ENCODE measurements at places on chromosomes 7 and 10.

DNA sequence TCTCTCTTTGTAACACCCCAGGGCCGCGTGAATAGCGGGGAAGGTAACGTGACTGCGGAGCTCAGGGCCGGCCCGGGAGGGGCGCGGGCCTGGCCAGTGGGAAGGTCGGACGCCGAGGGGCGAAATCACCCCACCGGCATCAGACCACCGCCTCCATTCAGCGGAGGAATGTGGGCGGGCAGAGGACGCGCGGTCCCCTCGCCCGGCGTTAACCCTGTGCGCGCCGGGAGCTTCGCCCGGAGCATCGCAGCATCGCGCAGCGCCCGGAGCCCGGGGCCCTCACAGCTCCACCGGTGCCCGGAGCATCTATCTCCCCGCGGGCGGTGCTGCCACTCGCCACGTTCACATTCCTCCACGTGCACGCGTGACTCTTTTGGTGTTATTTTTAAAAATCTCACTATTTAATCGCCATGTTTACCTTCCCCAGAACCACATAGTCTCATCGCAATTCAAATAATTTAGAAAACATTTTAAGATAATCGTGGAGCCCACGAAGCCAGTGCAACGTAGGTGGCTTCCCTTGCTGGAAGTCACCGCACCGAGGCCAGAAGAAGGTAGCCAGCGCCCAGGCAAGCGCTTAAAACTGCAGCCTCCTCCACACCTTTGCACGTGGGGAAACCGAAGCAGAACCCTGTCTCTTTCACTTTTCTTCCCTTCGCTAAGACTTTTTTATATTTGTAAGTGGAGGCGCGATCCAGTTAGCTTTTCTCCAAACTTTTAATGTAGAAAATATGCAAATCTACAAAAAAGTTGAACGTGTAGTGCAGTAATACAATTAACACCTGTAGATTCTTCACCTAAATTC lies 21.8 kb downstream of the FGFBP3 start:
- H3K4me1 ChIP-seq: peaks cover 11% of the 10 kb centered on the region
- peak overlapping the region; percentile 67 for H3K4me3 ChIP-seq
- peak; percentile 42 for DNase-seq
- H3K36me3 ChIP-seq: no peaks in the 10 kb centered on the region
- no peak overlapping the region for H3K27ac ChIP-seq
- no peaks in the 10 kb centered on the region for H3K27me3 ChIP-seq

GRCh38 chr10:55627501-55628051 lies 733.5 kb downstream of the ZWINT start:
- H3K27ac ChIP-seq: no peak overlapping the region
- no peak overlapping the region for H3K4me3 ChIP-seq
- no peak for DNase-seq
- no peaks in the 10 kb centered on the region for H3K27me3 ChIP-seq
- H3K36me3 ChIP-seq: no peaks in the 10 kb centered on the region

- H3K4me3 ChIP-seq: no peak overlapping the region
- no peak for DNase-seq
- no peaks in the 10 kb centered on the region for H3K27me3 ChIP-seq
- no peak overlapping the region for H3K27ac ChIP-seq
Measured at GRCh38 chr10:62106929-62107519, 161.6 kb downstream of the RTKN2 start.

GRCh38 chr10:103733045-103733419 lies 122.3 kb downstream of the SH3PXD2A start:
- H3K4me3 ChIP-seq: no peak overlapping the region
- H3K36me3 ChIP-seq: no peaks in the 10 kb centered on the region
- no peaks in the 10 kb centered on the region for H3K27me3 ChIP-seq
- DNase-seq: no peak
- no peaks in the 10 kb centered on the region for H3K4me1 ChIP-seq

DNA sequence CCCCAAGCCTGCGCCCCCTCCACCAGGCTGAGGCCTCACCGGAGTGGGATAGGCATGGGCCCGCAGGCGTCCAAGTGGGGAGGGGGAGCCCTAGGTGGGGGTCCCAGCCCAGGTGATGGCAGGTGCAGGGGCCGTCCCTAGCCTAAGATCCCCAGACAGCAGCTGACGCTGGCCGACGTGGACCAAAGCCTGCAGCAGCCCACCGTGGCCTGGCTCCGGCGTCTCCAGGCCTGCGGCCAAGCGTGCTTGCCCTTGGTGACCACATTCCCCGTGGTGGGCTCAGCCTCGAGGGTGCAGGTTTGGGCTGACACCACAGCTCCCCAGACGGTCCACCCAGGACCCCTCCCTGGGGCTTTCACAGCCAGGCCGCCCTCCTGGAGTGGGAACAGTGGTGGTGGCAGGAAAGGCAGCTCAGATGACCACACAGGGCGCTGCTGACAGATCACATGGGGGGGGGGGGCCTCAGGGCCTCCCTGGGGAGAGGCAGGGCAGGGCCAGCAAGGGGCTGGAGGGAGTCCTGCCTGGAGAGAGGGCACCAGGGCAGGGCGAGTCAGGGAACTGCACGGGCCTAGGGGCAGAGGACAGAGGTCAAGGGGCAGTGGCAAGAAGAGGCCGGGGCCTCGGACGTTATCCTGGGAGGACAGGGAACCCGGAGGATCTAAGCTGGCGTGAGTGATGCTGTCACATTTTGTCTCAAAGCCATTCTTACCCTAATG lies 767 bp upstream of the ADAM8 start:
- peaks cover 12% of the 10 kb centered on the region for H3K4me1 ChIP-seq
- peaks cover 5% of the 10 kb centered on the region for H3K36me3 ChIP-seq
- peak overlapping the region; percentile 64 for H3K27ac ChIP-seq
- DNase-seq: no peak
- no peaks in the 10 kb centered on the region for H3K27me3 ChIP-seq

- H3K4me1 ChIP-seq: no peaks in the 10 kb centered on the region
- no peak overlapping the region for H3K27ac ChIP-seq
- DNase-seq: peak; percentile 2
Measured at GRCh38 chr10:49369216-49370162, 26.4 kb downstream of the DRGX start.

DNA sequence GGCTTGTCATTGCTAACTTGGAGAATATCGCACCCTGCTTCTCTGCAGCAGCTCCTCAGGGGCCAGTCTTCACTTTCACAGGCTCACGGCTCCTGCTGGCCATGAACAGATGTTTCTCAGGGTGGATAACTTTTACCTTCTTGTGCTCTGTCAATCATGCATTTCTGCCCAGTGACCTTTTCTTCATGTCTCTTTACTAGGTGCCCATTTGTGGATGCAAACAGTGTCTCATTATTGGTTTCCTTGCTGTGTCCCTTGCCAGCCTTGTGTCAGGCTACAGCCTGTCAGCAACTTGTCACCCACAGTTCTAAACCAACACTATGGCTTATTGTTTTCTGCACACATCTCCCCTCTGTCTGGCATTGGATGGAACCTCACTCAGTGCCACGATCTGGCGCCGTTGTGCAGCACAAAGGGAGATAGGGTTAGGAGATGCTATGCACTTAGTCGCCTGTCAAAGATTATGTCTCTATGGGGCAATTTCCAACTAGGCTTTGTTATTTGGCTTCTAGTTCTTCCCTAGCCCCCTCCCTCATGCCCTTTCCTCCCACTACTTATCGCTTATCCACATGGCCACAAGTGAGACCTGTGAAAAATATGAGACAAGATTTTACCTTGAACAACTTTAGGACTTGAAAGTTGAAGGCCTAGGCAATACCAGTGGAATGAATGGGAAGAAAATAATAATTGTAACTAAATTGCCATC lies 45.7 kb upstream of the NXPH1 start:
- no peaks in the 10 kb centered on the region for H3K36me3 ChIP-seq
- no peaks in the 10 kb centered on the region for H3K27me3 ChIP-seq
- no peak overlapping the region for H3K4me3 ChIP-seq
- no peak overlapping the region for H3K27ac ChIP-seq

DNA sequence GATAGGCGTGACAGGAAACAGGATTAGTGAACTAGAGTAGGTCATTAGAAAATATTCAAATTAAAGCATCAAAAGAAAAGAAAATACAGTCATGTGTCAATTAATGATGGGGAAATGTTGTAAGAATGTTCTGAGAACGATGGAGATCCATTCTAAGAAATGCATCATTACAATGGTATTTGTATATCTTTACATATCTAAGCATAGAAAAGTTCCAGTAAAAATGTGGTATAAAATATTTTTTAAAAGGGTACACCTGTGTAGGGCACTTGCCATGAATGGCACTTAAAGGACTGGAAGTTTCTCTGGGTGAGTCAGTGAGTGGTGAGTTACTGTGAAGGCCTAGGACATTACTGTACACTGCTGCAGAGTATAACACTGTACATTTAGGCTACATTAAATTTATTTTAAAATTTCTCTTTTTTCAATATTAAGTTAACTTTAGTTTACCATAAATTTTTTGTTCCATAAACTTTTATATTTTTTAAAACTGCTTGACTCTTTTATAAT lies 282.5 kb downstream of the BMPER start:
- no peaks in the 10 kb centered on the region for H3K4me1 ChIP-seq
- no peaks in the 10 kb centered on the region for H3K36me3 ChIP-seq
- no peak overlapping the region for H3K4me3 ChIP-seq
- no peaks in the 10 kb centered on the region for H3K27me3 ChIP-seq

GRCh38 chr10:36007369-36007768 lies 365.3 kb upstream of the FZD8 start:
- H3K36me3 ChIP-seq: no peaks in the 10 kb centered on the region
- H3K4me3 ChIP-seq: no peak overlapping the region
- H3K4me1 ChIP-seq: no peaks in the 10 kb centered on the region
- no peak overlapping the region for H3K27ac ChIP-seq

DNA sequence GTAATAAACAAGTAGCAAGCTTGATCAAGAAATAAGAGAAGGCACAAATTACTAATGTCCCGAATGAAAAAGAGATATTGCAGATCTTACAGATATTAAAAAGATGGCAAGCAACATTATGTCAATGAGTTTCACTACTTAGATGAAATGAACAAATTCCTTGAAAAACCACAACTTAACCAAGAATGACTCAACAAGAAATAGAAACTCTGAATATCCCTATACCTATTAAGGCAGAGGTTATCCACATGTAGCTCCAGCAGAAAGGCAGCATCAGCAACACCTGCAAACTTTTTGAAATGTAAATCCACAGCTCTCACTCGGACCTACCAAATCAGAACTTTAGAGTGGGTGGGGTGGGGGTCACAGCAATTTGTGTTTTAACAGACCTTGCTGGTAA lies 33.6 kb downstream of the PDE1C start:
- H3K27me3 ChIP-seq: peaks cover 3% of the 10 kb centered on the region
- H3K4me3 ChIP-seq: no peak overlapping the region
- no peak for DNase-seq
- no peaks in the 10 kb centered on the region for H3K36me3 ChIP-seq
- H3K4me1 ChIP-seq: no peaks in the 10 kb centered on the region
- H3K27ac ChIP-seq: no peak overlapping the region

GRCh38 chr10:8048281-8049008 lies 6.0 kb upstream of the GATA3 start:
- H3K27me3 ChIP-seq: peaks cover 29% of the 10 kb centered on the region
- no peak overlapping the region for H3K4me3 ChIP-seq
- H3K4me1 ChIP-seq: peaks cover 16% of the 10 kb centered on the region
- no peaks in the 10 kb centered on the region for H3K36me3 ChIP-seq

DNA sequence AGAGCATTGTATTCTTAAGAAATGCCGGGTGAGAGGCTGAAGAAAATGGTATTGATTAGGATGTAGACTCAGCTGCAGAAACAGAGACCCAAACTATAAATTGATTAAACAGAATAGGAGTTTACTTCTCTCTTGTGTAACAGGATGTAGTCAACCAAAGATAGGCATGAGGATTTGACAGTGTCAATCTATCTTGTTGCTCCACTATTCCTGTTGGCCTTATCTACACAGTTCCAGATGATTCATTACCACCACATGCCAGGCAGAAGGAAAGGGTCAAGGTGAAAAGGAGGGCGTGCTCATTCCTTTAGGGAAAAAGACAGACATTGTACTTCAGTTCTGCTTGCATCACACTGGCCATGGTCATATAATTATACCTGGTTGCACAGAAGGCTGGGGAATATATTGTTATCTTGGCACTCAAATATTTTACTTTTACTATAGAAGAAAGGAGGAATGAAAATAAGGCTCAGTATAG lies 11.9 kb upstream of the DMTF1 start:
- no peak overlapping the region for H3K27ac ChIP-seq
- no peaks in the 10 kb centered on the region for H3K4me1 ChIP-seq

DNA sequence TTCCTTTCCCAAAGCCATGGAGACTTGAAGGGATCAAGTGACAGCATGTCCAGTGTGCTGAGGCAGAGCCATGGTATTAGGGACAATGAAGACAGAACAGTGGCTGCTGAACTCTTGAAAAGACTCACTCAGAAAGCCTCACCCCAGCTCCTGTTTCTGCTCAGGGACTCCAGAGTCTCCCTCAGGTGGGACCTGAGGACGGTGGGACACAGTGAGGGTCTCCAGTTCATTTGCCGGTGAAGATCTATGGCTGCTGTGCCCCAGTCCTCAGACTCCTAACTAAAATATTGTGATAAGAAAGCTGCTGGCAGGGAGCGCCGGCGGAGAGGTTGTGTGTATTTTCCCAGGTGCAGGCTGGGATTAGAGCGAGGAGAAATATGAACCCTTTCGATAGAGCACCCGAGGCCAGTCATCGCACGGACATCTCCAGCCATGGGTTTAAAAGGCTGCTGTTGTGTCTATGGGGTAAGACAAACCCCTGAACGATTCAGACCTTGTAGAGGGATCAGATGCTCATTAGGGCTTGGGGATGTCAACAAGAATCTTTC lies 57.2 kb downstream of the C7orf25 start:
- peaks cover 2% of the 10 kb centered on the region for H3K27me3 ChIP-seq
- no peak for DNase-seq
- H3K27ac ChIP-seq: no peak overlapping the region
- no peak overlapping the region for H3K4me3 ChIP-seq
- H3K4me1 ChIP-seq: peaks cover 2% of the 10 kb centered on the region
- H3K36me3 ChIP-seq: no peaks in the 10 kb centered on the region

DNA sequence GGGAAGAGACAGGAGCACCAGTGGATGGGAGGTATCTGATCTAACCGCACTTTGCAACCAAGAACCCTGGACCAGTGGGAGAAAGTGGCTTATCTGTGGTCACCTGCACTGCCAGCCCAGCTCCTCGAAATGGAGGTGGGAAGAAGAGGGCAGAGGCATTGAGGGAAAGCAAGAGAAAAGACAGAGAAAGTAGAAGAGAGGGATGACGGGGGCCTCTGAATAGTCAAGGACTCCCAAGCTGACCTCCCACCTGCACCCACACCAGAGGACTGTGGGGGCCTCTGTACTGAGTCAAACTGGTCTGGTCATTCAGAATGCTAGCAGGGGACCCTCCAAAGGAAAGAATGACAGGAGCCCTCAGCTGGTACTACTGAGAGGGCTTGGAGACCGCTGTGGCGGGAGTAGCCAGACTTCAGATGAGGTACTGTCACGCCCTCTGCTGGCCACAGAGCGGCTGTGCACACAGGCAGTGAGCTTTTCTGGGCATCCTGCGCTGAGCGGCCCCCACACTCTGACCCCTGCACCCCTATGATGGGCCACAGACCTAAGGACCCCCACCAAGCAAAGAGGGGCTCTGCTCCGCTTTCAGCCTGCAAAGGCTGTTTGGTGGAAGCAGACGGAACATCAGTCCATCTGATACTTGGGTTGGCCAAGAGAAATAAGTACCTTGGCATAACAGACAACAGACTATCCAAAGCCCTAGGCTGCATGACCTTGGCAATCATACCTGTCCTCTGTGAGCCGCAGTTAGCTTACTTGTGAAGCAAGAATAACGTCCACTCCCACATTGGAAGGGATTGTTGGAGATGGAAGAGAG lies 112.9 kb downstream of the COL13A1 start:
- peak; percentile 73 for DNase-seq
- H3K4me3 ChIP-seq: no peak overlapping the region
- H3K27ac ChIP-seq: no peak overlapping the region

All from liver (tissue), 10 donors.